ENCODE measurements at places on chromosomes 12 and 14.

GRCh38 chr14:22837114-22837749, 847 bp downstream of the MMP14 start:
- no peak for DNase-seq

DNA sequence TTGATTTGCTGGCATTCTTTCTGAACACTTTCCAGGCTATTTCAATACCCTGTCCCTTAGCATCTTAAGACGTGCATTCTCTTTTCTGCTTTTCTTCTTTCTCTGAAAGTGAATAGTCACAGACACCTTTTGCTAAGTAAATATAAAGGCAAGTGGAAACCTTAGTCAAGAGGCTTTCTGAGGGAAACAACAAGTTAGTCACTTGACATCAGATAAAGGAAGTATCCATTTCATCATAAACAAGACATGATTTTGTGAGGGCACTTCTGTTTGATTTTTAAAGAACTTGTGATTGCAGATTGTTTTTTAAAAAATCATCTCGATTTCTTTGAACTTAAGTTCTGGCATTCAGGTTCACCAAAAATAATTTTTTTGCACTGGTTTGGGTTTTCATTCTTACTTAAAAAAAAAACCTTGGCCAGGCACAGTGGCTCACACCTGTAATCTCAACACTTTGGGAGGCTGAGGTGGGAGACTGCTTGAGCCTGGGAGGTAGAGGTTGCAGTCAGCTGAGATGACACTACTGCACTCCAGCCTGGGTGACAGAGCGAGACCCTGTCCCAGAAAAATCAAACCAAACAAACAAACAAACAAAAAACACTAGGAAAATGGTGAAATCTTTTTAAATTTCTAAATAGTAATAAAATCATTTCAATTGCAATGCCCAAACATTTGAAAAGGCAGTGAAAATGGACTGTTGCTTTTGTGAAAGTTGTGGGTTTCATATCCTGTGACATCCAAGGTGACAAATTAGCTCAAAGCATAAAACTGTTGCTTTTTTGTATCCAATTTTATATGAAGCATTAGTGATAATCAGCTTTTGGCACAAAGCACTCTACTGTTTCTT, 8.3 kb upstream of the KLHL42 start:
- no peak for DNase-seq

- no peak for DNase-seq
These were observed 29.7 kb upstream of the CEBPE start for GRCh38 chr14:23148591-23149249.

DNA sequence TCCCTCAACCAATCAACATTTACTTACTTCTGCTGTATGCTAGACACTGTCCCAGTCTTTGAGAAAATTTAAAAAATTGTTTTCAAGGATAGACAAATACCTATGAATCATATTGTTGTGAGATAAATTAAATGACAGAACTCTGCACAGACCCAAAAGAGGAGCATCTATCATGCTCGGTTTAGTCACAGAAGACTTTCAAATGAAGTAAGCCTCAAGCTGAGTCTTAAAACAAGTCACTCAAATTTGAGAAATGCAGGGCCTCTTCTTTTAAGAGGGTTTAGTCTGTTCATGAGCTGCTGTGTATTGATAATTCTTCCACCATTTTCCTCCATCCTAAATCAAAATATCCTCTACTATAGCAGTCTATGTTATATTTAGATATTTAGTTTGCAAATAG, 24.4 kb upstream of the COCH start:
- no peak for DNase-seq

DNA sequence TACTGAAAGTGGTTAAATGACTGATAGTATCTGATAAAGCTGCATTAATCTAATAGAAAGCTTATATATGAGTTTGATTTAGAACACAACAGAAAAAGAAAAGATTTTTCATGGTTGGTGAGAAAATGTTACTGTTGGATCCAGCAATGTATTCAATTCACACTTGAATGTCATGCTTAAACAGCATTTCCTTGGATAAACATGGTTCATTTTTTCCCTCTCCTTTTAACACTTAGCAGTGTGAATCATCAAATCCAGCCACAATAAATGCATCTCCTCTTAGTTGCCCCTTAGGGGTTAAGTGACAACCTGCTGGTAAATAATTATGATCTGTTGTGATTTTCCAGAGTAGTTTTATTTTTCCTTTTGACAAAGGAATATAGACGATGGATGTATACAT, 74.9 kb upstream of the GRIP1 start:
- DNase-seq = no peak

GRCh38 chr14:89807151-89807550, 147.4 kb downstream of the EFCAB11 start:
- DNase-seq = no peak

DNA sequence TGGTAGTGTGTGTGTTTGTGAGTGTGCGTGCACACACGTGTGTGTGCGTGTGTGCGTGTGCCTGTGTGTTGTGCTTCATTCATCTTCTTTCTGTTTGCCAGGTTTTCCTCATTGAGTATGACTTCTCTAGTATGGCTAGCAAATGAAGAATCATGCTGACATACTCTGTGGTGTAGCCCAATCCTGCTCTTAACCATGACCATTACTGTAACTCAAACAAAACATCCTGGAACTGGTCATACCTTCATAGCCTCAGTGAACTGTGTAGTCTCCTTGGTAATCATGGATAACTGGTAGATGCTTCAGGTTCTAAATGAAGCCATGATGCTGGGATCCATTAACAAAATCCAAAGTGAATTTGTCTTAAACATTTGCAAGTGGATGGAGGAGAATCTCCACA, 1117.7 kb downstream of the BCL11B start:
- DNase-seq = no peak

DNA sequence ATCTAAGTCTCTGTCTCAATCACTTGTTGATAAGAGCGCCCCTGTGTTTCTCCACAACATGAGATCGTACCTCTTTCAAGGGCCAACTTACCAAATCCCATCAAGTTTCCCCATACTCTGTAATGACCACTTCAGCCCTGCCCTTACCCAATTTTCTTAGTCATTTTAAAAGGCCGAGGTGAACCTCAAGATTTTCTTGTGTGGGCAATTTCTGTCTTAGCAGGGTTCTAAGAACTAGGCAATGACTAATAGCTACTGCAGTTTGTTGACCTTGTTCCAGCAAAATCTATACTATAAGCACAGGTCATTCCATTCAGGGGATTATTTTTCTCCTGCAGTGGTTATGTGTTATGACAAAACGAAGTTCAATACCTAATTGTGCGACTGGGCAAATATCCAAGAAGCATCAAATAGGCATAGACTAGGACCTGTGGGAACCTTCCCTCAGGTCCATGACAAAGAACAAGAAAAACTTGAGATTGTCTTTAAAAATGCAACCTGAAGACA, 359.8 kb downstream of the PCNX1 start:
- DNase-seq = no peak

- DNase-seq = no peak
These were observed 166.6 kb upstream of the RPL10L start for GRCh38 chr14:46818147-46818546.

DNA sequence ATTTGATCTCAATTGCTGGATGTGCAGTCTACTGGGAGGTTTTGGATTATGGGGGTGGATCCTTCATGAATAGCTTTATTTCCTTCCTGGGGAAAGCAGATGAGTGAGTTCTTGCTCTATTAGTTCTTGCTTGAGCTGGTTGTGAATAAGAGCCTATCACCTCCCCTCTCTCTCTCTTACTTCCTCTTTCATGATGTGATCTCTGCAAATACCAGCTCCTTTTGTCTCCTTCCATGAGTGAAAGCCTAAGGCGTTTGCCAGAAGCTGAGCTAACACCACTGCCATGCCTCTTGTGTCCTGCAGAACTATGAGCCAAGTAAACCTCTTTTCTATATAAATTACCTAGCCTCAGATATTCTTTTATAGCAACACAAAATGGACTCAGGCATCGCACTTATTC, 302.7 kb downstream of the CCER1 start:
- DNase-seq = no peak

GRCh38 chr12:19588951-19589350, 149.7 kb downstream of the AEBP2 start:
- no peak for DNase-seq

- no peak for DNase-seq
These were observed 630 bp downstream of the ALDH1L2 start for GRCh38 chr12:105083551-105084105.

DNA sequence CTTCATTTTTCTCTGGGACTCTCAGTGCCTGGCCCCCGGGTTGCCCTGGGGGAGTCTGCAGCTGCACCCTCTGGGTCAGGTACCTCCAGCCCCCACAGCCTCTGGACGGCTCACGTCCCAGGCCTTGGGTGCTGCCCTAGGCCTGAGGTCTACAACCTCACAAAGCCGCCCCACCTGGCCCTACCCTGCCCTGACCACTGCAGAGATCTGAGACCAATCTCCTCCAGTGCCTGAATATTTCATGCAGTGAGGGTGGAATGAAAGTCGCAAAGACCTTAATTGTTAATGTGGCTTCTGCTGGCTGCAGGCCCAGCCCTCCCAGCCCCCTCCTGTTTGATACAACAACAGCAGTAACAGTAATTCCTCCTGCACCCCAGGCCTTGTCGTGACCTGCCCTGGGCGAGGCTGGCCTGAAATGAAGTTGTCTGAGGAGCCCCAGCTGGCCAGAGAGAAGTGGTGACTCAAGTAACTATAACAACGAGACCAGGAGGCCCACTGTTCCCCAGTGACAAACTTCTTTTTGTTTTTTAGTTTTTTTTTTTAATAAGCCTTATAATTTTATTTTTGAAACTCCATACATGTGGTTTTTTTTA, 8.8 kb upstream of the CCDC85C start:
- DNase-seq = no peak

GRCh38 chr12:115846516-115846915, 431.0 kb downstream of the MED13L start:
- no peak for DNase-seq

- DNase-seq = no peak
These were observed 8.5 kb downstream of the ORAI1 start for GRCh38 chr12:121634836-121635235.

- no peak for DNase-seq
These were observed 116.0 kb upstream of the PARP11 start for GRCh38 chr12:3989218-3989550.

- no peak for DNase-seq
These were observed 41.6 kb upstream of the TTC7B start for GRCh38 chr14:90857866-90858265.

DNA sequence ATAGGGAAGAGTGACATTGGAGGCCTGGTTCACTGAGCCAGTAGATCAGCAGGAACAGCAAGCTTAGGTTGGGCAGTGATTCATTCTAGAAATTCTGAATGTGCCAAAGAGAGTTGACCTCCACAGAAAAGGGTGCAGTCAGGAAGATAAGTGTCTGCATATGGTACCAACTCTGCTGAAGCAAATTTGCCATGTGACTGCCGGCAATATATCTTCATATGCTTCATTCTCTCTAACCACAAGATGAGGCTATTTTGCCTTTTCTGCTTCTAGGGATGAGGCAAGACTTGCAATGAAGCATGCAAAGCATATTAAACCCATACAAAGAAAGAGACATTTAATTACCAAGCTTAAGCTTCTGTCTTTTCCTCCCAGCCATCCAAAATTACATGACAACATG, 13.6 kb downstream of the CCDC198 start:
- no peak for DNase-seq

DNA sequence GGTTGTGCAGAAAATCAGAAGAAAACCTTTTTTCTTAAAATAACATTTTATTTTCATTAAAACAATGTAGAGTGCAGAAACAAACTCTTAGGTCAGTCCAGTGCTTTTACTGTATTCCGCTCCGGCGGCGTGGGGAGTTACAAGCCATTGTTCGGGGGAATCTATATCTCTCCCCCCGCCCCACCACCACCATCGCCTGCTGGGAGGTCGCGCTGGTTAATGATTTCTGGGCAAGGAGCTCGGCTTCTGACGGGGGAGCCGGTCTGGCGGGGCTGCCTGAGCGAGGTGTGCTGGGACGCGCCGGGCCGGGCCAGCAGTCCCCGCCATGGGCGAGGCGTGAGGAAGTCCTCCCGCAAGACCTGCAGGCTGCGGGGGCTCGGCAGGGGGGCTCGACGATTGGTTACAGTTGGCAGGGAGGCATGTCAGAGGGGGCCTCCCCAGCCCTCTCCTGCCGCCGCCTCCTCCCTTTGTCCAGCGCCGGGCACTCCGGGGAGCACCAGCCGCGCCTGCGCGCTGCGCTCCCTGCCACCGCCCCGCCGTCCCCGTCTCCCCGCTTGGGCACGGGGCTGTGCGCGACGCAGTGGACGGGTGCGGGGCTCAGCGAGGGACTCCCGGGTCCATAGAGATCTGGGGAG, 1.0 kb upstream of the DUSP6 start:
- DNase-seq = no peak

GRCh38 chr12:82605115-82605514, 81.6 kb upstream of the TMTC2 start:
- DNase-seq = no peak

DNA sequence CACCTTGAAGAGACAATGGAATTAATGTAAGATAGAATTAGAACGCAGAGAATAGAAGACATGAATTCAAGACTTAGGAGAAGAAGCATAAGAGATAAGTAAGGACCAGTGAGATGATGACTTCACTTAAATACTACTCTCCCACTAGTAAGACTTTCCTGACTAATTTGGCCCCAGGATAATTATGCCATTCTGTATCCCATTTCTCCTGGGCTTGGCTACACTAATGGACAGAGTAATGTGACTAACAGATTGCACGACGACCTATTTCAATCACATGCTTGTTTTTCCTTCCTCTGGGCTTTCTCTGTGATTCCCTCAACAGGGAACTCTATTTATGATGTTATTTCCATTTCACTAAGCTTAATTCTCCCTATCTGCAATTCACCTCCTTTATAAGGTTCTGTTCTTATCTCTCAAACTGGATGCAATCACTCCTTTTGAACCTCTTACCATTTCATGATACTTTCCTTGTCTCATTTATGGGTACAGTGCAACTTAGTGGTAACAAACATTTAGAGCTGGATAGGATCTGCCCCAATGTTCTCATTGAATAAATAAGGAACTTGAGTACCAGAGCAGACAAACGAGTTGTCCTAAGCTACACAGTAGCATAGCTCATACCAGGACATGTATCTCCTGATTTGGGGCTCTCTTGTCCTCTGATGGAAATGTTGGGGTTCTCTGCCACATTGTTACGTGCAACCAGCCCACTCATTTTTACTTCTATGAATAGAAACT, 102.7 kb downstream of the BTG1 start:
- DNase-seq = no peak

DNA sequence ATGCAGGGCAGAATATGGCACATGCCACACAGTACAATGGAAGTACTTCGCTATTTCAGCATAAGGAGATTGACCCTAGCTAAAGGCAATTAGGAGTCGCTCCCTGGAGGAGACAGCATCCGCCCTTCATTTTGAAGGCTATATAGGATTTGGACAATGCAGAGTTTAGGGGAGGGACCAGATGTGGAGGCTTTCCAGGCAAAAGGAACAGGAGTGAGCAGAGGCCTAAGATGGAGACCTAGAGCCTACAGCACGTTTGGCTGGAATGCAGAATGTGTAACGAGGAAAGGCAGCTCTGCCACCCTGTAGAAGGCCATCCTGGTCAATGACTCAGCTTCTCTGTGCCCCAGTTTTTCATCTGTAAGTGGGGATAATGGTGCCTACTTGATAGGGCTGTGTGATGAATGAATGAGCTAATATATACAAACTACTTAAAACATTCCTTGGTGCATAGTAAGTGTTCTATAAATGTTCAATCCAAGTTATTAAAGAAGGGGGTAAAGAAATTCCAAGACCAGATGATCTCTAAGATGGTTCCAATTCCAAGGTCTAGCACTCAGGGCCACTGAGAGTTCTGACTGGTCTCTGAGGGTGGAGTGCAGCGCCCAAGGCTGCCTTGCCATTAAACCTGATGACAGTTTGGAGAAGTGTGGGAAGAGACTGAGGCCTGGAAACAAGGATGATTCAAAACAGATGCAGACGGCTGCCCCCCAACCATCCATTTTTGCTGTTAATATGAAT, 54.3 kb upstream of the FRMD6 start:
- DNase-seq = no peak

Data from stimulated activated CD4-positive, alpha-beta T cell treated with anti-CD3 and anti-CD28 coated beads, Interleukin-1b, Interleukin-23, amount 100 ng/mL, for 1 hour (primary cell).